A673 (cell line): ENCODE measurements at places on chromosomes 16 and 17.

GRCh38 chr16:77789085-77790008 lies 983 bp downstream of the VAT1L start:
- DNase-seq = no peak

- no peak for DNase-seq
Measured at GRCh38 chr16:69340095-69340644, 598 bp downstream of the NIP7 start.

DNA sequence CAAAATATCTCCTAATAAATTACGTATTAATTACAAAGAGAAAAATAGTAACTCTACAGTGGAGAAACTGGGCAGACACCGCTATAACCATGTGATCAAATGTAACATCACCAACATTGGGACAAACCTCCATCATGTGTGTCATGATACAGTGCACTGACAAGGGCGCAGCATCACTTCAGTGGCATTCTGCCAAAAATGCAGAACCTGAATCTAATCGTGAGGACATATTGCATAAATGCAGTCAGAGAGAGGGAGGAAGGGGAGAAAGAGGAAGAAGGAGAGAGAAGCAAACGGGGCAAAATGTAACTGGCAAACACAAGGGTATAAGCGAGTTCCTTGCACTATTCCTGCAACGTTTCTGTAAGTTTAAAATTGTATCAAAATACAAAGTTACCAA lies 74.2 kb upstream of the MARCHF10 start:
- DNase-seq = no peak

- DNase-seq = no peak
Measured at GRCh38 chr16:55330781-55331647, 7.0 kb downstream of the IRX6 start.

- no peak for DNase-seq
Measured at GRCh38 chr17:1568950-1569810, 6.6 kb upstream of the PITPNA start.

DNA sequence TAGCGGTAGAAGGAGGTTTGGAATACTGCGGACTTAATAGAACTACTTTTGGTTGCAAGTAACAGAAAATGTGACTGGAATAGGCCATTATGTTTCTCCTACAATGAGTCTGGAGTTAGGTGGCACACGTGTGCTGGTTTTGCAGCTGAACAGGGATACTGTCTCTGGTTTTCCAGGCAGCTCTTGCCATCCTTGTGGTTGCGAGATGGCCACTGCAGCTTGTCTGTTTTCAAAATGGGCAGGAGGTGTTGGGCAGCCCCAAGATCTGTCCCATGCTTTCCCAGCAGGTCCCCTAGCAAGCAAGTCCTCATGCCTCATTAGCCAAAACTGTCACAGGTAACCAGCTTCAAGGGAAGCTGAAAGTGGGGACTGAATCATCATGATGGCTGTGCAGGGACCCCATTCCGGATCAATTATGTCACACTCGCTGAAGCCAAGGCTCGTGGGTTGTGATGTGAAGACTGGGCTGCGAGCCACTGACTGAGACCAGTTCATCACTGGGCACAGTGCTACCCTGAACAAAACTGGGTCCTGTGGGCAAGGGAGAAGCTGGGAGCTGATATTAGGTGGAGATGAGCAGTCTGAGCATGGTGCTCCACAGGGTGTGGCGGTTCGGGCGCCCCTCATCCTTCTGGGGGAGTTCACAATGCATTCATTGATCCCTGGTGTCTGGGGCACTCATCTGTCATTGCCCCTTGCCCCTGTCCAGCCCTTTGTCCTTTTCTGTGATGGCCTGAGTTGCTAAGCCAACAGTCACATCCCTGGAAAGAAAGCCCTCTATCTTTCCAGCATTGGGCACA lies 82.1 kb downstream of the KSR1 start:
- no peak for DNase-seq
